ENCODE measurements at places on chromosomes 5 and 9.

- peak; percentile 11 for DNase-seq
Measured at GRCh38 chr5:110561510-110561909, 165.0 kb downstream of the TMEM232 start.

- peak; percentile 93 for DNase-seq
Measured at GRCh38 chr9:94847486-94847885, 121.0 kb downstream of the AOPEP start.

DNA sequence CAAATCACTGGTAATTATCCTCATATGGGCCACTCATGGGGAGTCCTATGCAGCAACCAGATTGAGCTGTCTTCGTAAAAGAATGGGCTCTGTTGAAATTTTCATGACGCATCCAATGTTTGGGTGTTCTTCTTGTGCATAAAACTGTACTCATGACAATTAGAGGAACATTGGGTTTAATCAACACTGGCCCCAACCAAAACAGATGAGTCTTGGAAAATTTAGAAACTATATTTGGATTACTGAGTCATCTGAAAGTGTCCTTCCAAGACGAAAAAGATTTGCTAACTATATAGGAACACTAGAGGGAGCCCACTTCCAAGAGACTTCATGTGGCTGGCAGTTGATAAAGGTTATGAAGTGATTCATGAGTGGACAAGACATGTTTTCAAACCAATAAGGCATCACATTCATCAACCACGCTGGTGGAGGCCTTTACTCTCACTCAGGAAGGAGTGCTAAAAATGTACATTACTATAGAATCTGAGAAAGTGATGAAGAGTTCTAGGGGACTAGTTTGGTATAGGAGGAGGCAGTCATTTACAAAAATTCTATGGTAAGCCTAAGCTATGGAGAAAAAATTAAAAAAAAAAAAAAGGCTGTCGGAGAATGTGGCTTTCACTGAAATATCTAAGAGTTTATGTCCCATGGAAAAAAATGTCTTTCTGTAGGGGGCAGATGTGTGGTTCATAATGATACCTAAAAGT is 313.5 kb downstream of the PRDM9 start:
- DNase-seq = peak; percentile 12

DNA sequence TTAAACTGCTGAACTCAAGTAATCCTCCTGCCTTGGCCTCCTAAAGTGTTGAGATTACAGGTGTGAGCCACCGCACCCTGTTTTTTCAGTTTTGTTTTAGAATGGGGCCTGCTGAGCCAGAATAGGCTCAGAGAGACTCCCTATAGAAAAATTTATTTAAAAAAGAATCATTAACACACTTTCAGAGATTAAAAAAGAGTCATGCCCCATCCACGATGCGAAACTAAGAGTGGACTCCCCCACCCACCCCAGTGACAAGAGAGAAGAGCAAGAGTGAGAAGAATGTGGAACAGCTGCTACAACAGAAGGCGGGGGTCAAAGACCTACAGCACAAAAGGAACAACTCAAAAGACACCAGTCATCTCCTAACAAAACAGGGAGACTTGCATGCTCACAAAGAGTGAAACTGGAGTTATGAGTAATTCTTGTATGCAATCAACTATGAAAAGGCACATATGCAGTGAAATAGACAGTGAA is 47.2 kb downstream of the GLDC start:
- DNase-seq = no peak

DNA sequence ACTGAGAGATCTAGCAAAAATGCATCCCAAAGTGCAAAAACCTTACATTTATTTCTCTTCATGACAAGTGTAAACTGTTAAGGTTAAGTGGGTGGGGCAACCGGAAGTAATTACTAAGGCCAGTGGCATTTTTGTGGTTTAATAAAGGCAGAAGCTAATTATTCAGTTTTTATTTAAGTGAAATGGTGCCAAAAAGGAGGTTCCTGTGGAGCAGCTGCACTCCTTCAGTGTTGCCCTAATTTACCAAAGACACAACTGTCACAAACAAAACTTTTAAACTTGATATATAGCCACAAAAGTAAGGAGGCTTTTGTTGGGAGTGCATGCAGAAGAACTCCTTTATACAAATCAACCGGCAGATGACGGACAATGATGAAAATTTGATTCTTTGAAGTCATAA is 81.6 kb downstream of the NDUFS4 start:
- no peak for DNase-seq

GRCh38 chr5:138869763-138870500 is 5.2 kb downstream of the LRRTM2 start:
- no peak for DNase-seq

- DNase-seq = no peak
Measured at GRCh38 chr9:106616026-106616425, 246.9 kb upstream of the ZNF462 start.

- no peak for DNase-seq
Measured at GRCh38 chr5:158952951-158953350, 146.8 kb downstream of the EBF1 start.

GRCh38 chr9:95650720-95651119 is 133.9 kb upstream of the PTCH1 start:
- no peak for DNase-seq

- DNase-seq = no peak
Measured at GRCh38 chr9:33137781-33138264, 29.3 kb downstream of the B4GALT1 start.

- DNase-seq = no peak
Measured at GRCh38 chr9:137299938-137300337, 2.1 kb downstream of the NRARP start.

- DNase-seq = no peak
Measured at GRCh38 chr5:135847976-135848375, 13.5 kb downstream of the SLC25A48 start.

DNA sequence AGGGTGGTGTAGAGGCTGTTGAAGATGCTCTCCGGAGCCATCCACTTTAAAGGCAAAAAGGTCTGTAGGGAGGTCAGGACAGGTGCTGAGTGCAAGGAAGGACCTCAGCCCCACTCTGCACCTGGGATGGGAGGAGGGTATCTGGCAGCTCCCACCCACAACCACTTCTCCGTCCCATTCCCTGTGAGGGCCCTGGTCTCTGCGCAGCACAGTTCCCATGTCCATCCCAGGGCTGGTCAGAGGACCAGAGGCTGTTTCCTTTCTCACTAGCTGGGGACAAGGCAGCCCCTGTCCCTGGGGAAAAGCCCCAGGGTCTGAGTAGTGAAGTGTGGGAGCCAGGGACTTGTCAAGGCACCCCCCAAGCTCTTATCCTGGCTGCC is 33.7 kb upstream of the CSF1R start:
- DNase-seq = no peak

DNA sequence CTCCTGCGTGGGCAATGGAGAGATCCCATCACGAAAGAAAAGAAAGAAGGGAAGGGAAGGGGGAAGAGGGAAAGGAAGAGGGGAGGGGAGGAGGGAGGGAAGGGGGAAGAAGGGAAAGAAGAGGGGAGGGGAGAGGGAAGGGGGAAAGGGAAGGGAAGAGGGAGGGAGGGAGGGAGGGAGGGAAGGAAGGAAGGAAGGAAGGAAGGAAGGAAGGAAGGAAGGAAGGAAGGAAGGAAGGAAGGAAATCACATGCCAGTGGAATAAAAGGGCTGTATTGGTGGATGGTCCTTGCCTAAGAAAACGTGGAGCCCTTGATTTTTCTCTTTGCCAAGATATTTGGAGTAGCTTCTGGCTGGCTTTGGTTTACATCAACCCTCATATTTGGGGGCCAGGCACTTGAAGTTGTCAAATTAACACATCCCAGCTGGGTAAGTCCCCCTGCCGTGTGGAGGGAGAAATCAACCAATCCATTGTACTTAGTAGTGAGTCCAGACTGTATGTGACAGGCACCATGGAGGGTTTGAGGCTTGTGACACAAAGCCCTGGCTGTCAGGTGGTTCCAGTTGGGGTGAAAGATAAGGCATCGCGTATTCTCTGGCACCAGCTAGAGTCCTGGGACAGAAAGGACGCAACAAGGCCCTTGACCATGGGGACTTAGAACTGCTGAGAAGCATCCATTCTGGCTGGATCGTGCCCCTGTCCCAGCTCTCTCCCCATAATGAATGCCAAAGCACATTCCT is 23.7 kb downstream of the IDNK start:
- no peak for DNase-seq

- DNase-seq = no peak
Measured at GRCh38 chr9:36323926-36324325, 65.7 kb upstream of the GNE start.

DNA sequence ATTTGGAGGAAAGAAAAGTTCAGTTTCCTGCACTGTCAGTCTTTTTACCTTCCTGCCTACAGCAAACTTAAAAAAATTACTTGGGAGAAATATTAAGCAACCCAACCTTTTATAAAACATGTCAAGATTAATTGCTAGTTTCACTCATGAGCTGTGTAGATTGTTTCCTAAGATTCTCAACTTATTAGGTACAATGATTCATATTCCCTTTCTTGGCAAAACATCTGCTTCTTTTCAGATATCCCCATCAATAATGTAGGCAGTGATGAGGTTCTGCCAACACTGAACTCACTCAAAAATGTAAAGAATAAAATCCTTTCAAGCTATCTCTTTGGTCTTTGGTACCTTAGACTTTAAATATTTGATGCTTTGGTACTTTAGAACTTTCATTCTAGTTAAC is 56.0 kb downstream of the ISL1 start:
- DNase-seq = no peak

- no peak for DNase-seq
Measured at GRCh38 chr5:110838961-110839360, 100.2 kb downstream of the SLC25A46 start.

DNA sequence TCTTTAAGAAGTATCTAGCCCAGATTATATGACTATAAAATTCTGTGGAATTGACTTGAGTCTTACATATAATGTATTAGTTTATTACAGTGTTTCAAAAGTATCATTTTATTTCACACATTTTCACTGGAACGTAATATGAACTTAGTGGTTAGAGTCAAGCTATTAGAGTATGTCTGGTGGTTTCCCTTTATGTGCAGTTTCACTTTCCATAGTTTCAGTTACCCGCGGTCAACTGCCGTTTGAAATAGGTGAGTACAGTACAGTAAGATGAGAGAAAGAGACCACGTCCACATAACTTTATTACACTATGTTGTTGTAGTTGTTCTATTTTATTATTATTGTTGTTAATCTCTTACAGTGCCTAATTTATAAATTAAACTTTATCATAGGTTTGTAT is 50.5 kb downstream of the COMMD10 start:
- no peak for DNase-seq

- DNase-seq = peak; percentile 83
Measured at GRCh38 chr5:33049842-33050241, 338.7 kb downstream of the NPR3 start.

DNA sequence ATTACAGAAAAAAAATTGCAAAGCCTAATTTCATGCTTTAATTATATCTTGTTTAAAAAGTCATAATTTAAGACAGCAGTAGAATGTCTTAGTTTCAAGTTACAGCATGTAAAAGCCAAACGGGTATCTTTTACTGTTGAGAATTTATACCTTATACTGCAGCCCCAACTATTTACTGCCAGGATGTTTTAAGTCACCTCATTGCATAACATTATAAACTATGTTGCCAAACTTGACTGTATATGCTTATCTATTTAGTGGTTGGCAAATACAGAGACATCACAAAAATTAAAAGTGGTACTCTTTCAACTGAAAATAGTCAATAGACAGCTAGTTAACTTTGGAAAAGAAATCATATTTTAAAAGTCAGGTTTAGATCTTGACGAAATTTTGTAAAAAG is 119.5 kb downstream of the EDIL3 start:
- no peak for DNase-seq

GRCh38 chr5:143800715-143801114 is 11.2 kb upstream of the HMHB1 start:
- DNase-seq = no peak

DNA sequence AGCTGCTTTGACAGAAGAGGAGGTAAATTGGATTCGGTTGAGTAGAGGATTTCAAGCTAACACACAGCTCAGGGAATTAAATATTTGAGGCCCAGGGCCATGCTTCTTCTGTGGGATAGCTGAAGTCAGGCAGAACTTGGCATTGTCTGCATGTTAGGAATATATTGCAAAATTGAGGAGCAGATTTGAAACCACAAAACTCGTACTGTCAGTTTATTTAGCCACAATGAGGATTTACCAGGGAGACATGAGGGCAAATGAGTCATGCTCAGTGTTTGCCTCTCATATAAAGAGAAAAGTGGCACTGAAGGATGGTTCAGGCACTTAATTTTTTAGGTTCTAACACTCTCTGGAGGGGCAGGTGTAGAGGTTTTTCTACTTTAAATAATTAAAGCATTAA is 83.0 kb upstream of the PRLR start:
- DNase-seq = peak; percentile 18

DNA sequence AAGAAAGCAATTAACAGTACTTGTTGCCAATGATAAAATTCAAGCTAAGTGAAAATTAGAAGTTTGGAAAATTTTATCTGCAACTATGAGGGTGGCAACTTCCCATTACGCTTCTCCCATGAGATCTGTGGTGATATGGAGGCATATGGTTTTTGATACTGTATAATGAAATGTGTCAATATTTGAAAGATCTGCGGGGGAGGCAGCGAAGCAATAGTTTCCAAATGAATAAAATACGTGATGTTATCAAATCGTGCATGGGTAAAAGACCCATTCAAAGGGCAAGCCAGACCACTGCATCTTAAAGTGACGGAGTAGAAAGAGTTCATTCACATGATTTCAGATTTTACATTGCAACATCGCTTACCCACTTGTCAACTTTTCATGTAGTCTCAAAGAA is 20.9 kb upstream of the BOD1 start:
- no peak for DNase-seq

GRCh38 chr9:3290231-3290840 is 235.5 kb downstream of the RFX3 start:
- DNase-seq = no peak

DNA sequence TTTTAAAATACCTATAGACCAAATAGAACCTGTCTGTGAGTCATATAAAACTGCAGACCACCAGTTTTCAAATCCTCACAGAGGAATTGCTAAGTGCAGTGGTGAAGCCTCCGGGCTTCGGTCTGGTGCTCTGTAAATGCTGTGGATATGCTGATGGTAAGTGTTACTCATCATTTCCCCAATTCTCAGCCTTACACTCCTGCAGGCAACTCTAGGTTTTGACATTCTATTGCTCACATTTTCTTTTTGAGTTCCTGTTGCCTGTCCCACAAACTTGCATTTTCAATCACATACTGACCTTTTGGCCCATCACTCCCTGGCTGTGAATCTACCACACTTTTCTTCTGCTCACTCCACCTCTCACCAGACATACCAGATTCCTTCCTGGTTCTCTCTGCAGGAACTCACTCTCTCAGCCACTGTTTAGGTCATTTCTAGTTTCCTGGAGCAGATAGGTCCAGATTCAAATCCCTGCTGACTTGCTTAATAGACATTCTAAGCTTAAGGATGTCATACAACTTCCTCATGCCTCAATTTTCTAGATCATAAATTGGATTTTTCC is 192.9 kb downstream of the RAB3C start:
- DNase-seq = no peak

GRCh38 chr5:120098426-120098825 is 365.7 kb upstream of the PRR16 start:
- DNase-seq = no peak

GRCh38 chr9:123453831-123454321 is 97.9 kb downstream of the CRB2 start:
- no peak for DNase-seq

- DNase-seq = no peak
Measured at GRCh38 chr5:30937070-30937469, 256.4 kb upstream of the CDH6 start.
